ENCODE measurements at places on chromosomes 5 and 9. TPM values are rescaled to one million over a fixed set of nuclear protein-coding genes. Genes with fewer than 3 reads are reported as not detected.

DNA sequence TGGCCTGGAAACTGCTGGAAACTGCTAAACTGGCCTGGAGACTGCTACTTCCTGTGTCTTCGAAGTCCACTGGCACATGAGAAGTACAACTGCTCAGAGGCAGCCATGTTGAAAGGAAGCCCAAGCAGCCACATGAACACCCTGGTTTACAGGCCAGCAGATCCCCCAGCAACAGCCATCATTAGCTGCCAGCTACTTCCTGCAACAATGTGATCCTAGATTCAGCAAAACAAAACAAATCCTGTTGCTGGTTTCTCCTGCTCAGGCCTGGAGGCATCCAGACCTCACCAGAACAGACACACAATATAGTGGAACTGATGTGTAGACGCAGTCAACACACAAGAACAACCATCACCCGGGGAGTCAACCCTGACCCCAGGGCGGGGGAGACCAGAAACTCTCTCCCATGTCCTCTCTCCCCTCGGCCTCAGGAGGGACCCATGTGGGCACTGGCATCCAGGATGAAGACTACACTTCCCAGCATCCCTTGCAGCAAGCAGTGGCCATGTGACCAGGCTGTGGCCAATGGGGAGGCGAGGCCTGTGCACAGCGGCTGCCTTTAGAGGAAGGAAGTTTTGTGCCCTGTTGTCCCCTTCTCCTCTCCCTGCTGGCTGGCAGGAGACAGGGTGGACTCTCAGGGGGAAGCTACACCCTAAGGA, 9.2 kb upstream of the LCN15 start:
- peak; percentile 80 for DNase-seq

DNA sequence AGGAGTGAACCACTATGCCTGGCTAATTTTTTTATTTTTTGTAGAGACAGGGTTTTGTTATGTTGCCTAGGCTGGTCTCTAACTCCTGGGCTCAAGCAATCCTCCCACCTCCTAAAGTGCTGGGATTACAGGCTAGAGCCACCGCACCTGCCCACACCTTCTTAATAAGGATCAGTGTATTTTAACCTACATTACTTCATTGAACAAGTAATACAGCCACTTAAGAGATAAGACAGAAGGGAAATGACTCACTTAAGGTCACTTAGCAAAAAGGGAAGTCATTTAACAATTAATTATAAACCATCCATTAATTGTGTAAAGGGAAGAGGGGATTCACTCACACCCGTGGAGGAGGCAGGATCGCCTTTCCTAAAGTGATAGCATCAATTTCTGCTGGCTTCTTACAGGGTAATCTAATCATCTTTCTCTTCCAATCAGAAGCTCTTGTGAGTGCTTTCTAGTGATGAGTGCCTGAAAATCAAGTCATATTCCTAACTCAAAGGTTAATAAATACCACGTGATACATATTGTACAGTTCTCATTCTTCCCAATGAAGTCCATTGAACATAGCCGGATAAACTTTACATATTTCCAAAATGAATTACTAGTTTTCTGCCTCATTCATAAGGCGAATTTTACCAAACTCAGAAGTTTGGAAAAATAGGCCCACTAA, 3.5 kb downstream of the FBXW11 start:
- DNase-seq = no peak

GRCh38 chr5:176535664-176536131, 1.5 kb downstream of the RNF44 start:
- no peak for DNase-seq

GRCh38 chr5:57258052-57258451, 84.2 kb downstream of the GPBP1 start:
- no peak for DNase-seq

- DNase-seq = no peak
These were observed 81.3 kb downstream of the ALDH7A1 start for GRCh38 chr5:126513703-126514102.

Gene UBE2QL1
- 5.8 TPM for total RNA-seq

Measured in posterior vena cava (tissue), 2 donors.